Ecto neural progenitor cell (in vitro differentiated cells): ENCODE measurements at places on chromosomes 1 and 21.

DNA sequence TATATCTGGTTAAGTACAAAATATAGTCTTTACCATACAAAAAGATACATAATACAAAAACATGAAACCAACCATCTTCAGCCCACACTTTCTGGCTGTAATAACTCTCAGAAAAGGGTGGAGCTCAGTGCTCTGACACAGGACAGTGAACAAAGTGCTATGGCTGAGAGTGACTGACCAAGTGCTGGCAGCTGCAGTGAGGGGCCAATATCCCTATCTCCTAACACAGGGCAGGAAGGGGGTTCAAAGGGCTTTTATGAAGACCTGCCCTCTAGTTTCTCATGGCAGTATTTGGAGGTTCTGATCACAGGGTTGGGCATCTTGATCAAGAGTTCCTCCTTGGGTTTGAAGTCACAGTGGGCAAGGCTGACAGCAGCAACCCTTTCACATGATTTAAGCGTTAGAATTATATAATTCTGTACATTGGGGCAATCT lies 3.9 kb downstream of the TXNIP start:
- no peak for DNase-seq

- DNase-seq, result no peak
These were observed 18.7 kb upstream of the SLAMF6 start for GRCh38 chr1:160541622-160542302.

GRCh38 chr1:246582301-246583055 lies 16.2 kb downstream of the CNST start:
- DNase-seq, result no peak

DNA sequence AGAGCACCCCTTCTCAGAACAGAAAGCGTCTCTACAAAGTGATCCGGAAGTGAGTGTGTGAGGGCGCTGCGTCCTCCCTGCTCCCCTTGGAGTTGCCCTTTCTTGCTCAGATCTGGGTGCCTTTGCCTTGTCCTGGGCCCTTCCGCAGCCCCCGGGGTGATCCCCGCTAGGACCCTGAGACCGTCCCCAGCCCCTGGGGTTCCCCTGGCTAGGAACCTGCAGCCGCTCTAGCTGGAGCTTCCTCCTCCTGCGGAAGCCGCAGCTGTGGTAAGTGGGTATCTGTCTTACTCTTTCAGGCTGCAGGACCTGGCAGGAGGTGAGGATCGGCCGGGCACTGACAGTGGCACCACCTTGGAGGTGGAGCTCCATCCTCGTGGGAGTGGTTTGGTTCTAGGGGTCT lies 11.2 kb downstream of the RRP1 start:
- no peak for DNase-seq

- DNase-seq, result no peak
These were observed 25.4 kb downstream of the SCAF4 start for GRCh38 chr21:31706562-31706961.
